Astrocyte (in vitro differentiated cells and primary cell): ENCODE measurements at places on chromosomes 13 and 19. TPM values are rescaled to one million over a fixed set of nuclear protein-coding genes. Genes with fewer than 3 reads are reported as not detected.

- DNase-seq, result peak; percentile 53
- no peaks in the 10 kb centered on the region for H3K36me3 ChIP-seq
- H3K27ac ChIP-seq, result no peak overlapping the region
- no peak overlapping the region for H3K4me3 ChIP-seq
- no peaks in the 10 kb centered on the region for H3K4me1 ChIP-seq
Measured at GRCh38 chr19:28519952-28520861, 692.7 kb downstream of the UQCRFS1 start.

DNA sequence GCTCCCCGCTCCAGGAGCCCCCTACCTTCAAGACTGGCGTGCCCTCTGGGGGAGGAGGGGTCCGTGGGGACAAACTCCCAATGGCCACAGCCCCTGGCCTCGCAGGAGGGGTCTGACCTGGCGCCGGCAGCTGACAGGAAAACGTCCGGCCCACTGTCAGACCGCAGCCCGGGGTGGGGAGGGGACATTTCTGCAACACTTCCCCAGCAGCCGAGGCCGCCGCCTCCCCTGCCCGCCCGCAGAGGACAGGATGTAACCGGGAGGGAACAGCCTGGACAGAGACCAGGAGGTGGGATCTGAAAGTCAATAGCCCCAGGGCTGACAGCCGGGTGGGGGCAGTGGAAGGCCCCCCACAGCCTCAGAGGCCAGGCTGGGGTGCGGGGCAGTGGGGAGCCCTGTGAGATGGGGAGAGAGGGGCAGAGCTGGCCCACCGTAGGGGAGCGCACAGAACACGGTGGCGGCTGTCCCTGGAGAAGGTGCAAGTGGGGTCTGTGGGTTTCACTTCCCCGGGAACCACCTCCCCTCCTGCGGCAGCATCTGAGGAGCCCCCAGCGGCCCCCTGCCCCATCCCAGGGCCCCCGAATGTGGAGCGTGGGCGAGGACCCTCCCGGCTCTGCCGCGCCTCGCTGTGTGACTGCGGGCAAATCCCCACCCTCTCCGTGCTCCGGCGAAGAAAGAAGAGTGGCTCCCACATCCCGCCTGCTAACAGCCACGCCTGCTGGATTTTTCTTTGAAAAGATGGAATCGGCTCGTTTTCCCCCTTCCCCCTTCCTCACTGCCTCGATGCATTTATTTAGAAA lies at the start of gene PEAK3:
PEAK3 (minus strand) TSS at position 114 of the 800 bp plus-strand sequence. CDS start 1,244 bp downstream, outside the sequence.
- H3K4me1 ChIP-seq, result peaks cover 6% of the 10 kb centered on the region
- no peak within 1 kb of the TSS for H3K27ac ChIP-seq
- peaks cover 2% of the 10 kb centered on the region for H3K27me3 ChIP-seq
- no peaks in the 10 kb centered on the region for H3K36me3 ChIP-seq
- H3K4me3 ChIP-seq, result peak within 1 kb of the TSS; percentile 30

DNA sequence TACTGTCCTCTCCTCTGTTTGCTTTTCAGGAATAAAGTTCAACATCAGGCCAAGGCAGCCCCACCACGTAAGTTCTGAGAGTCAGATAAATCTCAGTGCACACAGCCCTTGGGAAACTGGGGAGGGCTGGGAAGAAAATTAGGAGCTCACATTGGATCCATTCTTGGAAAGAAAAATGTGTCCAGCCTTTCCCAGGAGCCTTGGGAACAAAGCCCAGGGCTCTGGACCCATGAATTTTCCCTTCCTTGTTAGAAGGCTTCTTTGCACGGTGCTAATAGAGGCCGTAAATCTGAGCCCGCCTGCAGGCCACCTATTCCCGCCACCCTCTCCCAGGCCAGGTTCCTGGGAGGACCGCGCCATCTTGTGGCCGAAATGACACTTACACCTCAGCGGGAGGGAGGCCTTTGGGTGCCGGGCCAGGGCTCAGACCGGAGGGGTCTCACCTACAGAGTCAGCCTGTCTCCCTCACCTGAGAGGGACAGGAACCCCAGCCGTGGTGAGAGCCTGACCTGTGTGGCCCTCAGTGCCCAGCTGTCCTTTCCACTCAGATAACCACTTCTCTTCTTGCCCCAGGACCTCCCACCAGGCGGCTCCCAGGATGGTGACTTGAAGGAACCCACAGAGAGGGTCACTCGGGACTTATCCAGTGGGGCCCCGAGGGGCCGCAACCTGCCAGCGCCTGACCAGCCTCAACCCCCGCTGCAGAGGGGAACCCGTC lies 25.1 kb upstream of the KCTD15 start:
- no peak overlapping the region for H3K27ac ChIP-seq
- H3K27me3 ChIP-seq, result peaks cover 2% of the 10 kb centered on the region
- no peaks in the 10 kb centered on the region for H3K4me1 ChIP-seq
- H3K36me3 ChIP-seq, result no peaks in the 10 kb centered on the region
- H3K4me3 ChIP-seq, result no peak overlapping the region

DNA sequence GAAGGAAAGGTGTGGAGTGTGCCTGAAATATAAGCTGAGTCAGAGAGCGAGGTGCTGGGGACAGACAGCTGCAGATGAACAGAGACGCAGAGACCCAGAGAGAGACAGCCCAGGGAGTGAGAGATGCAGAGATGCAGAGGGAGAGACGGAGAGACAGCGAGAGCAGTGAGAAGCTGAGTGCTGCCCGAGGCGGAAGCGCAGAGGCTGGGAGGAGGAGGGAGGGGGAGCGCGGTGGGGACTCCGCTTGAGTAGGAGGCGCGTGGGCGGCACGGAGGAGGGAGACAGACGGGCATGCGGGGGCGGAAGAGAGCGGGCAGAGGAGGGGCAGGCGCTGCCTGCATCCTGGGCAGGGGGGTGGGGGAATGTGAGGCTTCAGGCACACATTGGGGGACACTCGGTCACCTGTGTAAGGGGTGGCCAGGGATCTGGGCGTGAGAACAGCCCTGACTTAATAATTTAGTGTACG lies 25.7 kb downstream of the SLC8A2 start:
- no peak for DNase-seq
- H3K36me3 ChIP-seq, result no peaks in the 10 kb centered on the region
- peaks cover 9% of the 10 kb centered on the region for H3K4me1 ChIP-seq
- no peak overlapping the region for H3K4me3 ChIP-seq

- no peaks in the 10 kb centered on the region for H3K36me3 ChIP-seq
- DNase-seq, result no peak
- no peaks in the 10 kb centered on the region for H3K27me3 ChIP-seq
- H3K4me1 ChIP-seq, result no peaks in the 10 kb centered on the region
- H3K4me3 ChIP-seq, result no peak overlapping the region
- H3K27ac ChIP-seq, result no peak overlapping the region
Measured at GRCh38 chr13:38514575-38514974, 164.9 kb downstream of the UFM1 start.

- H3K36me3 ChIP-seq, result no peaks in the 10 kb centered on the region
- no peak for DNase-seq
- H3K27me3 ChIP-seq, result no peaks in the 10 kb centered on the region
- no peak overlapping the region for H3K27ac ChIP-seq
- no peaks in the 10 kb centered on the region for H3K4me1 ChIP-seq
Measured at GRCh38 chr13:92122186-92122853, 723.9 kb downstream of the GPC5 start.

- H3K27ac ChIP-seq, result no peak overlapping the region
- H3K27me3 ChIP-seq, result no peaks in the 10 kb centered on the region
- no peak overlapping the region for H3K4me3 ChIP-seq
- no peak for DNase-seq
Measured at GRCh38 chr13:94122300-94122915, 357.1 kb downstream of the DCT start.

GRCh38 chr19:41521931-41522555 lies 53.9 kb upstream of the CEACAM21 start:
- no peak overlapping the region for H3K27ac ChIP-seq
- no peaks in the 10 kb centered on the region for H3K36me3 ChIP-seq
- no peak for DNase-seq
- H3K27me3 ChIP-seq, result peaks cover 35% of the 10 kb centered on the region

- H3K4me1 ChIP-seq, result no peaks in the 10 kb centered on the region
- no peak overlapping the region for H3K4me3 ChIP-seq
- no peaks in the 10 kb centered on the region for H3K36me3 ChIP-seq
- no peaks in the 10 kb centered on the region for H3K27me3 ChIP-seq
- H3K27ac ChIP-seq, result no peak overlapping the region
- DNase-seq, result no peak
Measured at GRCh38 chr19:19575411-19575810, 37.3 kb downstream of the CILP2 start.

DNA sequence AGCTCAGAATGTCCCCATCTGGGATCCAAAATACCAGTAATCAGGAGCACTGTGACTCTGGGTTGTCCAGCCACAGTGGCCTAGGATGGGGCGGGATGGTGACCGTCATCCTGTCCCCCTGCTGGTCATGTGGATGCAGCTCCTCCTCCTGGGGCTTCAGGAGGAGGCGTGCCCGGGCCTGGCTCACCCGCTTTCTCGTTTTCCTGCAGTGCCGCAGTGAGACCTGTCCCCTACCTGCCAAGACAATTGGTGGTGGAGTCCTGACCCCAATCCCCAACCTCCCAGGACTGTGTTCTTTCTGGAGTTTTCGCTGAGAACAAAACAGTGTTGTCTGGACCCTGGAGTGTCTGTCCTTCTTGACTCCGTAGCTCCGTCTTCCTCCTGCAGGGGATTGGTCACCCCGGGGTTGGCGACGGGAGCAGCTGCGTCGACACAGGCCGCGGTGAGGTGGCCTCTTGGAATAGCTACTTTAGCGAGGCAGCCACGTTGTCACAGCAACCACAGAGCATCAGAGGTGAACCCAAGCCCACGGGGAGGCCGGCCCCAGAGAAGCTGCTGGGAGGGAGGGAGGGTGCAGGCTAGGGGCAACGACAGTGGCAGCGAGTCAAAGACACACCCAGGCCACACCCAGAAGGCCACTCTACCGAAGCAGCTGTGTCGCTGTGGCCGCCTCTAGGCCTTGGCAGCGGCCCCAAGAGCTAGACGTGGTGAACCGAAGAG lies 10.2 kb upstream of the EMC10 start:
- H3K27ac ChIP-seq, result no peak overlapping the region
- H3K4me3 ChIP-seq, result no peak overlapping the region
- no peaks in the 10 kb centered on the region for H3K36me3 ChIP-seq
- no peaks in the 10 kb centered on the region for H3K4me1 ChIP-seq
- DNase-seq, result no peak

DNA sequence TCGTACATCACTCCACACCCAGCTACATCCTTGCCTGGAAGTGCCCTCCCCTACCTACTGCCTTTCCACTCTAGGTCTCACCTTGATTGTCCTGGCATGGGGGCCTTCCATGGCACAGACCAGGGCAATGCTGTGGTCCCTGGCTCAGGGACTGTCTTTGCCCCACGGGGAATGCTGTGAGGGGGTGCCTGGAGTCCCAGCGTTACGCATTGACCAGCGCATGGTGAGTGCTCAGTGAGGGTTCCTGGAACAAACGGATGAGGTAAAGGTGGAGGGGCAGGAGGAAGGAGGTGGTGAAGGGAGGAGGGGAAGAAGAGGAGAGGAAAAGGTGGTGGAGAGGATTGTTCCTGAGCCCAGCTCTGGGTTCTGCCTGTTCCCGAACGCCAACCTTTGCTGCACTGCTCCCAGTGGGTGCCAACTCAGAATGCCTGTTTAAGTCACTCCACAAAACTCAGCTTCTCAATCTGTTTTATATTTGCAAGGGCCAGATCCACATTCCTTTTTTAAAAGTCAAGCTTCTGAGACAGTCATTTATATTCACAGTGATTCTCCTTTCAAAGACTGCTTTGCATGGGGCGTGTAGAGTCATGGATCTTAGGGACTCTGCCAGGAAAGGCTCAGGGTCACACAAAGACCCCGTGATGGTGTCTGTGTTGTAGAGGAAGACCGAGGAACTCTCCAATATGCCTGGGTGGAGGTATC lies 40.8 kb downstream of the CHST8 start:
- DNase-seq, result no peak
- H3K27ac ChIP-seq, result no peak overlapping the region
- H3K4me3 ChIP-seq, result no peak overlapping the region

- H3K27me3 ChIP-seq, result no peaks in the 10 kb centered on the region
- H3K4me3 ChIP-seq, result no peak overlapping the region
- no peak for DNase-seq
- no peak overlapping the region for H3K27ac ChIP-seq
- no peaks in the 10 kb centered on the region for H3K36me3 ChIP-seq
- H3K4me1 ChIP-seq, result no peaks in the 10 kb centered on the region
Measured at GRCh38 chr19:42057846-42058245, 12.2 kb downstream of the GRIK5 start.

DNA sequence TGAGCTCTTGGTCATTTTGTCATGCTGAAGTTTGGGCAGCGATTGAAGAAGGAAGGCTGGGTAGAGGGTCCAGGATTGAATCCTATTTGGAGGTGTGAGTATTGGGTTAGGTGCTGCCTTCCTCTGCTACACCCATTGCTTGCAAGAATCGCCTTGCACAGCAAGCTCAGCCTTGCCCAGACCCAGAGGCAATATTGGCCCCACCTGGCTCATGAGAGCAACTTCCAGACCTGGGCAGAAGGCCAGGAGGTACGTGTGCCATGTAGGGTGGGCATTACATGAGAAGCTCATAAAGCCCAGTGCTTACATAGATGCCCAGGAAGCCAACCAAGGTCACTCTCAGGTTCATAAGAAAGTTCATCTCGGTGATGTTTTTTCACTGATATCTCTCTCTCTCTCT lies 718.0 kb downstream of the EFNB2 start:
- no peak overlapping the region for H3K4me3 ChIP-seq
- H3K27me3 ChIP-seq, result no peaks in the 10 kb centered on the region
- H3K36me3 ChIP-seq, result no peaks in the 10 kb centered on the region
- no peak overlapping the region for H3K27ac ChIP-seq
- H3K4me1 ChIP-seq, result no peaks in the 10 kb centered on the region

- no peaks in the 10 kb centered on the region for H3K27me3 ChIP-seq
- peak overlapping the region; percentile 55 for H3K4me3 ChIP-seq
- no peaks in the 10 kb centered on the region for H3K4me1 ChIP-seq
Measured at GRCh38 chr19:11848200-11848593, 329 bp upstream of the ZNF439 start.

DNA sequence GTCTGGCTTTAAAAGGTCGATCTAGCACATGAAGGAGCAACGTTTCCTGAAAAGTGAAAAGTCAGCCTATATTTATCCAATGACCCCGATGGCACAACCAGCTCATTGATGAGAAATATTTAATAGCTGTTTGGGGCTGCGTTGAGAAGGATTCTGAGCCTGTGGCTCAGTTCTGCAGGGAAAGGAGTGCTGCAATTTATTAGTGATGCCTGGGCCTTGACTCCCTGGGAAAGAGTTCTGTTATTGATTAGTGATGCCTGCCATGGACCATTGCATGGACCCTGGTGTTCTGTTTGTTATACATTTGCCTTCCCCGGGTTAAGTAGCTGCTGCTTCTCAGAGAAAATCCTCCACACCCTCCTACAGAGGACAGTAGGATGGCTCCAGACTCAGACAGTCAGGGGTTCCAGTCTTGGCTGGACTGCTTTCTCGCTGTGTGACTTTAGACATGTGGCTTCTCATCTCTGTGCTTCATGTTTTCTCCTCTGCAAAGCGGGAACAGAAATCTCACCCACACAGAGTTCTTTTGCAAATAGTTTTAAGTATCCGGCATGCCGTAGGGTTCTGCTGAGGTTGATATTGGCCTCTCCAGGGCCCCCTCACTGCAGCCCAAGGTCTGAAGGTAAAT lies 17.7 kb upstream of the PTPRS start:
- no peaks in the 10 kb centered on the region for H3K36me3 ChIP-seq
- H3K27me3 ChIP-seq, result peaks cover 3% of the 10 kb centered on the region
- H3K4me1 ChIP-seq, result no peaks in the 10 kb centered on the region
- H3K4me3 ChIP-seq, result no peak overlapping the region
- DNase-seq, result peak; percentile 19

GRCh38 chr19:45780448-45781213 lies 1.7 kb downstream of the DMPK start:
- H3K4me3 ChIP-seq, result no peak overlapping the region
- H3K36me3 ChIP-seq, result peaks cover 10% of the 10 kb centered on the region
- DNase-seq, result no peak
- H3K4me1 ChIP-seq, result peaks cover 21% of the 10 kb centered on the region
- no peak overlapping the region for H3K27ac ChIP-seq

MRPS12 gene
- total RNA-seq, result 57.5 and 59.5 TPM in 2 replicates

CFAP97D2 gene
- not detected in 2 replicates for total RNA-seq

CEACAM1 gene
- 1.1 and 1.7 TPM in 2 replicates for total RNA-seq

INSL3 gene
- total RNA-seq, result not detected in 2 replicates

CYP4F2 gene
- not detected in 2 replicates for total RNA-seq

TEX29 gene
- 0.43 TPM in 1 of 2 replicates, not detected in the other for total RNA-seq

FKRP gene
- 25.1 and 28.1 TPM in 2 replicates for total RNA-seq

OR7A5 gene
- total RNA-seq, result not detected in 2 replicates

PSG7 gene
- not detected in 2 replicates for total RNA-seq
